ENCODE measurements at places on chromosomes 16 and 17.

DNA sequence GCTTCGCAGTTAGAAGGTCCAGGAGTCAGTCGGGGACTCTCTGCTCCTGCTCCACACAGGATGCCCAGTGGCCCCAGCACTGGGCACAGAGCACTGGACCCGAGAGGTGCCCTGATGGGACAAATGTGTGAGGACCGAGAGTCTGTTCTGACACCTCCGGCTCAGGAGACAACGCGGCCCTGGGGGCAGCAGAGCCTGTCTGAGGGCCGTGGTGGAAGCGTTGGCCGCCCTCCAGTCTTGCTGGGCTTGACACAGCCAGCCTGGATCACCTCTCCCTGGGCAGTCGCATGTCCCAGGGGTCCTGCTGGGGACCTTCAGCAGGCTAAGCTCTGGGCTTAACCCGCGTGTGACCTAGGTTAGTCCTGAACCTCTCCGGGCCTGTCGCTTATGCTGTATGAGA is 23.1 kb downstream of the LGALS9 start:
- DNase-seq = no peak

DNA sequence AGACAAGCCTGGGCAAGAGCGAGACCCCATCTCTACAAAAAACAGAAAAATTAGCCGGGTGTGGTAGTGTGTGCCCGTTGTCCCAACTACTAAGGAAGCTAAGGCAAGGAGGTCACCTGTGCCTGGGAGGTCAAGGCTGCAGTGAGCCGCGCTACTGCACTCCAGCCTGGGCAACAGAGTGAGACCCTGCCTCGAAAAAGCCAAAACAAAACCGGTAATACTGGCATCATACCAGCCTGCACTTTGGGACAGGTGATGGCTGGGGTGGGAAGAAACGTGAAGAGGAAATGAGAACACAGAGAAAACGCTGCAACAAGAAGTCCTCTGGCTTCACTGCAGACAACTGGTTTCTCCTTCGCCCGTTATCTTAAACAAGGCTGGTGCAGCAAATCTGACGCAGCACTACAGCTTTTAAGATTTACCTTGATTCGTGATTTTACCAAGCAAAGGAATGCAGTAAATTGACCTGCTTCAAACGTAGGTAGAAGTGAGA is 725 bp upstream of the CASC3 start:
- no peak for DNase-seq

DNA sequence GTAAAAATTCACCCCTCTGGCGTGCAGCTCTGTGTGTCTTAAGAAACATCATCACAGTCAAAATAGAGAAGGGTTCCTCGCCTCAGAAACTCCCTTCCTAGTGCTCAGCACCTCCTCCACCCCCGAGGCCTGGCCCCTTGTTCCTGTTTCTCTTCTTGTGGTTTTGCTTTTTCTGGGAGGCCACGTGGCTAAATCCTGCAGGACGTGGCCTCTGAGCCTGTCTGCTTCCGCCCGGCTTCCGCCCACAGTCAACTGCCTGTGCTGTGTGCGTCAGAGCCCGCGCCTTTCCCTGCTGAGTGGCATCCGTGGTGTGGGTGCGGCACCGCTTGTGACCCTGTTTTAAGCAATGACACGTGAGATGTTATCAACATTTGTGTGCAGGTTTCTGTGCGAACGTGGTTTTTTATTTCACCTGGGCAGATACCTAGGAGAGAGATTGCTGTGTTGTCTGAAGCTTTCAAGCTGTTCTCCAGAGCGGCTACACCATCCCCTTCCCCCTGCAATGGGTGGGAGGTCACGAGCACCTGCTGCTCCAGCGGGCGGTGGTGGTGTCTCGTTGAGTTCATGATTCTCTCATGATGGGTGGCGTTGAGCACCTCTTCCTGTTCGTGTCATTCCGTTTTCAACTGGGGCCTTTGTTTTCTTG is 21.7 kb downstream of the ACSF3 start:
- peak; percentile 69 for DNase-seq

DNA sequence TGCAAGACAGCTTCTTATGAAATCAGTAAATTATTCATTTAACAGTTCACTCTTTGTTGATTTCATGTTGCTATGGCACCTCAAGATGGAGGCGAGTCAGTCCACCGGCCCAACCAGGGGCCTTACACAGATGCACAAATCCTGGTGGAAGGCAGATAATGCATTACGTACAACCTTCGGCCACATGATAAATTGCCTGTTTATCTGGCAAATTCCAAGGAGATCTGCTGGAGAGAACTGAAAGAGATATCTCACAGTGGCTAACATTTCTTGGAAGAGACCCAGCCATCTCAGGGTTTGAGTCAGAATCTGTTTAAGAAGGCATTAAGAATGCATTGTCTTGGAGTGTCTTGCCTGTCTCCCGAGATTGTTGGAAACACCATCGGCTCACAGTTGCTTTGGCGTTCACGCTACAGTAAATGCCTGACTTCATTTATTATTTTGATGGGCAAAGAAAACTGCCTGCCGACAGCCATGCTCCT is 225.6 kb downstream of the MSI2 start:
- no peak for DNase-seq

DNA sequence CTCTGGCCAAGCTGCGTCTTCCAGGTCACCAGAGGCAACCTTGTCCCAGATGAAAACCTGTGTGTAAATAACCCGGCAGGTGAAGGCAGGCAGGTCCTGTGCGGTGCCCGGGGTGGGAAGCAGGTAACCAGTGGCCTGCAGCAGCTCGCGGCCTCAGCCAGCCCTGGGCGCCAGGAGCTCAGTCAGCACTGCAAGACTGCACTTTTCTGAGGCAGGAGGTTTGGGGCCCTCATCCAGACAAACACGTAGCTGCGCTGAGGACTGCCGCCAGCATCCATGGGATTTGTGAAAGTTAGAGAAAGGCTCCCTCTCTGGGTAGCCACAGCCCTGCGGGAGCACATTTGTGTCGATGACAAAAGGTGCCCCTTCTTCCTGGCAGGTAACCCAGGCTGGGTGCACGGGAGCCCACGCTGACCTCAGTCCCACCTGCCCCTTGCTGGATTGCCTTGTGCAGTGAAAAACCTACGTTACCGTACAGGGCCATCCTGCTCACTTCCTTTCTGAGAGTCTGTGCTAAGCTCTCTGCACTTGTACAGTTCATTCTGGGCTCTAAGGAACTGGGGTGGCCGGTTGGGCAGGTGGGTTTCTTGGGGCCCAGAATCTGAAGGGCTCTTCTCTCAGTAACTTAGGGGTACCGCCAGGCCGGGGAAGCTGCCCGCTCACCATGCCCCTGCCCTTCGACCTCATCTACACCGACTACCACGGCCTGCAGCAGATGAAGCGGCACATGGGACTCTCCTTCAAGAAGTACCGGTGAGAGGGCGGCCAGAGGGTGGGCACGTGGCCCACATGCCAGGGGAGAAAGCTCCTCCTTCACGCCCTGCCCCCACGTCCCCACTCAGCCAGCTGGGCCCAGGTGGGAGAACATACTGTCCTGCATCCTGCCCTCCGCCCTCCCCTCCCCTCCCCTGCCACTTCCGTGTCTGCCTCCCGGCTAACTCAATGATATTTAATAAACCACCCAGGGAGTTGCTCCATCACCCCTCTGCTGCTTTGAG is 56.4 kb downstream of the MGAT5B start:
- no peak for DNase-seq

DNA sequence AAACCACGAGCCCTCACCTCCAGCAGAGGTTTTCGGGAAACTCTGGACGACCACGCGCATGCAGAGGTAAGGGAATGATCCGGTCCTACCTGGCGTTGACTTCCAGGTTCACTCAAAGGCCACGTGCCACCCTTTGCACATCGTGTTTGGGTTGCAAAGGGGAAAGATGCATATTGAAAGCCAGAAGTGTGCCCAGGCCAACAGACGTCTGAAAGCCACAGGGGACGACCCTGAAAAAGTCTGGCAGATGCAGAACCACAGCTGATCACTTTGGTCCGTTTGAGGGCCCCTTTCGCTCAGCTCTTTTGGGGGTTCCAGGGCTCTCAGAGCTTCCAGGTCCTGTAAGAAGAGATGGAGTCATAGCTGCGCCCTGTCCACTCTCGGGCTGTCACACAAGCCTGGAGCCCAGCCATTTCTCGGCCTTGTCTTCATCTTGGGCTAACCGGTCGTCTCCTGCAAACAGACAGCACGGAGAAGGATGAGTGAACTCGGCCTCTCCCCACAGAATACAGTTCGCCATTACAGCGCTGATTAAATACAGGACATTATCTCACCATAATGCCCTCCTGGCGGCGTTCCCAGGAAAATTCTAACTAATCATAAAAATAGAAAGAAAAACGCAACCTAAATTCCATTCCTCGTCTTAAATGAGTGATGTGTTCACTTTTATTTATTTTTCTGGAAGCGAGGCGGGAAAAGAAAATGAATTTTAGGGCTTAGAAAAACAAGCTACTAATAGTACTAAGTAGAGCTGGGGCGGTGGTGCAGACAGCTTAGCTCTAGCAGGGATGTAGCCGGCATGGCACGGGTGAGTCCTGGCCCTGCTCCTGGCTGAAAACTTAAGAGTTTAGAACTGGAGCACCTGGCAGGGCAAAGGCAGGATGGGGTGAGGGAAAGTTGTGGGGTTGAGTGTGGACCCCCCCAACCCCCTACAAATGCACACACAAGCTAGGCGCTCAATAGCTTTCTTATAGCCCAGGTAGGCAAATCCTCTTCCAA is 45.5 kb upstream of the ZFHX3 start:
- no peak for DNase-seq

DNA sequence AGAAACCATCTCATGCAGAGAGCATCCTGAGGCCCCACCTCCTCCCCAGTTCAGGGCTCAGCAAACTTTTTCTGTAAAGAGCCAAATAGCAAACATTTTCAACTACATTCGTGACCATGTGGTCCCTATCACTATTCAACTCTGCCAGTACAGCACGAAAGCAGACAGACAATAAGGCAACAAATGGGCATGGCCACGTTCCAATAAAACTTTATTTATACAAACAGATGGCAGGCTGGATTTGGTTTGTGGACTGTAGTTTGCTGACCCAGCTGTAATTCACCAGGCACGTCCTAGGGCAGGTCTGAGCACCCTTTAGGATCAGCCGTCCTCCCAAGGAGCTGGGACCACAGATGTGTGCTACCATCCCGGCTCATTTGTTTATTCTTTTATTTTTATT is 27.1 kb upstream of the GPRC5C start:
- DNase-seq = no peak

DNA sequence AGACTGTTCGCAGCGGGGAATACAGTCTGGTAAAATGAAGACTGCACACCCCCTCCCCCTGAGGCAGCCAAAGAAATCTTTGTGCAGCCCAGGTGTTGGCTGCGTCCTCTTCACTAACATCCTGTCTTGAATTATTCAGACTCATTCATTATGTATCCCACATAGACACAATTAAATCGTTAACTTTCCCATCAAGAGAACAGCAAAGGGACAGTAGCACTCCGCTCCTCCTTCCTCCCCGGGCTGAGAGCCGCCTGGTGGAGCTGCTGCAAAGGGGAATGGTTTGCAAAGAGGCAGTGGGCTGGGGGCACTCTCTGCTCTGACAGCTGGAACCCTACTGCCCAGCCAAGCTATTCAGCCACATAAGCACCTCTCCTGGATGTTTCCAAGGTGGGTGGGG is 290.0 kb upstream of the SOX9 start:
- DNase-seq = no peak

DNA sequence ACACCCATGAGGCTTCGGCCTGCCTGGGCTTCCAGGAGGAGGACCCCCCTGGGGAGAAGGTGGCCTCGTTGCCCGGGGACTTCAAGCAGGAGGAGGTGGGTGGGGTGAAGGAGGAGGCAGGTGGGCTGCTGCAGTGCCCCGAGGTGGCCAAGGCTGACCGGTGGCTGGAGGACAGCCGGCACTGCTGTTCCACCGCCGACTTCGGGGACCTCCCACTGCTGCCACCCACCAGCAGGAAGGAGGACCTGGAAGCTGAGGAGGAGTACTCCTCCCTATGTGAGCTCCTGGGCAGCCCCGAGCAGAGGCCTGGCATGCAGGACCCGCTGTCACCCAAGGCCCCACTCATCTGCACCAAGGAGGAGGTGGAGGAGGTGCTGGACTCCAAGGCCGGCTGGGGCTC is 41.5 kb downstream of the SREBF1 start:
- no peak for DNase-seq

- DNase-seq = no peak
Measured at GRCh38 chr17:83178533-83179304, 99.3 kb downstream of the METRNL start.

- DNase-seq = no peak
Measured at GRCh38 chr17:28763137-28763799, 19.5 kb downstream of the TRAF4 start.

DNA sequence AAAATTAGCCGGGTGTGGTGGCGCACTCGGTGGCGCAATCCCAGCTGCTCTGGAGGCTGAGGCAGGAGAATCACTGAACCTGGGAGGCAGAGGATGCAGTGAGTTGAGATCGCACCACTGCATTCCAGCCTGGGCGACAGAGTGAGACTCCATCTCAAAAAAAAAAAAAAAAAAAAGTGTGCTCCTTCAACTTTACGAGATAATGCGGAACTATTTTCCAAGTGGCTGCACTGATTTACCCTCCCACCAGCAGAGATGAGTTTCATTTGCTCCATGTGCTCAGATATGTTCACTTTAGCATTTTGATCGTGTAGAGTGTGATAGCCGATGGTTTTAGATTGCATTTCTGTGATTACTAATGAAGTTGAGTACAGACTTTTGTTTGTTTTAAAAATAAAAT is 20.0 kb upstream of the LASP1NB start:
- DNase-seq = no peak

- DNase-seq = no peak
Measured at GRCh38 chr17:12584727-12585126, 81.0 kb upstream of the MYOCD start.

DNA sequence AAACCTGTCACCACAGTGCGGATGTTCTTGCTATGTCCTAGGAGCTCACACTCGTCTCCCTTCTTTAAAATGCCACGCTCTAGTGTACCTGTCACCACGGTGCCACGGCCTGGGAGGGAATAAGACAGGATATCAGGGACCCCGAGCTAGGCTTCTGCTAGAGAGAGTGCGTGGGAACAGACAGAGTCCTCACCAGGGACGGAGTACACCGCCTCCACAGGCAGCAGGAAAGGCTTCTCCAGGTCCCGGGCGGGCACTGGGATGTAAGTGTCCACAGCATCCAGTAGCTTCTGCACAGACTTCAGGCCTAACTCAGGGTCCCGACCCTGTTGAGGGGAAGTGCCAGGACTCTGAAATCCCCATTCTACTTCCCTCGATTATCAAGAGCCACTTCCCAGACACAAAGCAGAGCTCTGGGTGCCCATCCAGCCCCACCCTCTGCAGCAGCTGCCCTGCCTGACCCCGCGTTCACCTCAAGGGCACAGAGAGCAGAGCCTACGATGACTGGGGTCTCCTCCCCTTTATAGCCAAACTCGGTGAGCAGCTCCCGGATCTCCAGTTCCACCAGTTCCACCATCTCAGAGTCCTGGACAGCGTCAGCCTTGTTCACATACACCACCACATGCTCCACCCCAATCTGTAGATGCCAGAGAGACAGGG is 1.8 kb downstream of the TUFM start:
- no peak for DNase-seq

GRCh38 chr16:28526201-28527099 is 12.3 kb downstream of the NUPR1 start:
- no peak for DNase-seq

GRCh38 chr17:17902877-17903276 is 66.1 kb upstream of the SREBF1 start:
- no peak for DNase-seq

GRCh38 chr17:4157618-4158333 is 14.8 kb downstream of the CYB5D2 start:
- no peak for DNase-seq

Data from activated CD4-positive, alpha-beta T cell treated with anti-CD3 and anti-CD28 coated beads for 24 hours (primary cell).